IPS DF 6.9 (cell line): ENCODE measurements at places on chromosomes 5 and 9.

- peak; percentile 67 for DNase-seq
Observed at GRCh38 chr9:120936011-120936763, 9.6 kb upstream of the TRAF1 start.

GRCh38 chr5:58394339-58394738 is 65.5 kb downstream of the PLK2 start:
- DNase-seq: no peak

DNA sequence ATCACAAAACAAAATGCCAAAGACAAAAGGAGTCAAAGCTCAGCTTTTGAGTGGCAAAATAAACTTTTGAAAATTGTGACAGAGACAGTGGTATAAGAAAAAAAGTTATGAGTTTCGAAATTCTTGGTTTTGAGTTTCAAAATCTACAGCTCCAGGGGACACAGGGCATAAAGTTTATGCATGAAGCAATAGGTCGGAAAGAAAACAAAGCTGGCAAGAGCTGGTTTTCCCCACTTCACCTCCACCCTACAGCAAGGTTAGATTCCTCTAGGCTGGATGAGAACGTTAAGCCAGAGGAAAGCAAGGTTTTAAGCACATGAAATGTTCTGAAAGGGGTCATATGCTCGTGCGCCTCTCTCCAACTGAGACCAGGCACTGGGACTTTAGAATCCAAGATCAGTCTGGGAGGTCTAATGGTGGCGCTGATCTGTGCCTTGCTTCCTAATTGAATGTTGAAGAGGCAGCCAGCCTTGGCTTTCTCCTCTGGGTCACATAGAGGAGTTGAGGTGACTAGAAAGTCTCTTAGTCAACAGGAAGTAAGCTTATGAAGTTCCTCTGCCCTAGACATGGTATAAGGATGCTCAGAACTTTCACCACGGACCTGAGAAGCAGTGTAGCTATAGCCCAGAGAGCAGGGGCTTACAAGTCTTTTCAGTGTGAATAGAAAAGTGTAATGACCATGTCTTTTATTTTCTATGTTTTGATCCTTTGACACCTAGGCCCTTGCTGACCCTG is 167.7 kb upstream of the DMAC1 start:
- DNase-seq: no peak

- DNase-seq: peak; percentile 29
Observed at GRCh38 chr5:138138949-138139780, at the start of gene NME5. NME5 (minus strand) TSS chr5:138139428; CDS start chr5:138138780, 648 bp downstream.

DNA sequence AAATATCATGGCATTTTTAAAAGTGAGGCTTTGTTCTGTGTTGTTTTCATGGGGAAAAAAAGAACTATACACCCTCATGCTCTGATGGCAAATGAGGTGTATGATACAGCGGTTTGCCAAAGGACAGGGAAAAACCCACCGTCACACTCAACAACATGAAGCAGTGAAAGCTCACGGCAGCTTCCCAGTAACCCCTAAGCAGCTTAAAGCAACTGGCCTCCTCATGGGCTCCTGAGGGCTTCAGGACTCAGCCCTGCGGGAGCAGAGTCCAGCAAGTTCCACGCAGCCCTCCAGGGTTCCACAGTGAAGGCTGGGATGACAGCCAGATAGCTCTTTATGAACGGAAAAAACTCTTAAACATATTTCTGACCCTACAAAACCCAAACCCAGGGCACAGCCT is 12.9 kb downstream of the BARHL1 start:
- DNase-seq: no peak

DNA sequence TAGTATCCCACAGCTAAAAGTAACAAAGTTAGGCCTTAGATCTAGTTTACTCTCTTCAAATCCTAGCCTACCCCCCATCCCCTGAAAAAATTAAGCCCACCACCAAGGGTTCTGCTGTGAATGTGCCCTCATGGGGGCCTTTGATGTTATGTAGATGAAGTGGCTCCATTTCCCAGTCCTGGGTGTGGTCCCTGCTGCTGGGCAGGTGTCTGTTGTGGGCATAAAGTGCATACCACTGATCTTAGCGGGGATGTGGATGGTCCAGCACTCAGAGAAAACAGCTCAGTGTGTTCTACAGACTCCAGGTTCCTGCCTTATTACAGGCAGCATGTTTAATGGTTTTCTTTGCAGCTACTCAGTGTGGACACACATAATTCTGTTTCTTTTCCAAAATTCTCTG is 1.9 kb downstream of the PCBD2 start:
- no peak for DNase-seq

GRCh38 chr5:10106806-10107205 is 142.9 kb downstream of the ATPSCKMT start:
- no peak for DNase-seq

DNA sequence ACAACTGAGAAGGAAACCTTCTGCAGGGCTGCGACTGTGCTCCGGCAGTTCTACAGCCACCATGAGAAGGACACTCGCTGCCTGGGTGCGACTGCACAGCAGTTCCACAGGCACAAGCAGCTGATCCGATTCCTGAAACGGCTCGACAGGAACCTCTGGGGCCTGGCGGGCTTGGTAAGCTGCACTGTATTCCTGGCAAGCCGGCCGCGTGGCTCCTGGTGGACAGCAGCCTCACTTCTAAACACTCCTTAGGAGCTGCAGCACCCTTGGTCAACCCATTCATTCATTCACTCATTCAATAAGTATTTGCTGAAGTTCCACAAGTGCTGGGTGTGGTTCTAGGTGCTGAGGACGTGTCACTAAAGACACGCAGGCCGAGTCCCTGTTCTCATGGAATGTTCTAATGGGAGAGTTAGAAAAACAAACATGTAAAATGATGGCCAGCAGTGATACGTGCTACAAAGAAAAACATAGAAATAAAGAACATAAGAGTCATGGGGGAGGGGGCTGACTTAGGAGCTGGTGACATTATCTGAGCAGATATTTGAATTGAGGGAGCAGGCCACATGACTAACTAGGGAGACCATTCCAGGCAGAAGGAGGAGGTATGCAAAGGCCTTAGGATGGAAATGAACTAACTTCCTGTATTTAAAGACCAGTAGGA is 6.1 kb downstream of the IL4 start:
- no peak for DNase-seq

GRCh38 chr5:24161559-24161958 is 483.2 kb downstream of the CDH10 start:
- DNase-seq: no peak

DNA sequence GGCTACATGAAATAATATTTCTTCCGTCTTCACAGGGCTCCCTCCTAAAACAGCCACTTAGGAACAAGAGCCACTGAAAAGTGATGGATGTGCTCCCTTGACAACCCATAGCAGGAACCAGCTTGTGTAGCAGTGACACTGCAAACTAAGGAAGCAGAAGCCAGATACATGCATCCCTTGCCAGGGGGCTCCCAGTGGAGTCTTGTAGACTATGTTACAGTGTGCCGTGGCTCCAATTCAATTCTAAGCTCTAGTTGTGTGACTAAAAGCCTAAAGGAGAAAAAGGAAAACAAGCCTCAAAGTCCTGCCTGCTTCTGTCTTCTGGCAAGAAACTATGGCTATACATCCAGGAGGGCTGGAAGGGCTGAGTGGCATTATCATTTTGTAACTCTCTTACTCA is 12.2 kb upstream of the TAF1L start:
- no peak for DNase-seq

- DNase-seq: no peak
Observed at GRCh38 chr5:73030995-73031394, 75.2 kb downstream of the FCHO2 start.

DNA sequence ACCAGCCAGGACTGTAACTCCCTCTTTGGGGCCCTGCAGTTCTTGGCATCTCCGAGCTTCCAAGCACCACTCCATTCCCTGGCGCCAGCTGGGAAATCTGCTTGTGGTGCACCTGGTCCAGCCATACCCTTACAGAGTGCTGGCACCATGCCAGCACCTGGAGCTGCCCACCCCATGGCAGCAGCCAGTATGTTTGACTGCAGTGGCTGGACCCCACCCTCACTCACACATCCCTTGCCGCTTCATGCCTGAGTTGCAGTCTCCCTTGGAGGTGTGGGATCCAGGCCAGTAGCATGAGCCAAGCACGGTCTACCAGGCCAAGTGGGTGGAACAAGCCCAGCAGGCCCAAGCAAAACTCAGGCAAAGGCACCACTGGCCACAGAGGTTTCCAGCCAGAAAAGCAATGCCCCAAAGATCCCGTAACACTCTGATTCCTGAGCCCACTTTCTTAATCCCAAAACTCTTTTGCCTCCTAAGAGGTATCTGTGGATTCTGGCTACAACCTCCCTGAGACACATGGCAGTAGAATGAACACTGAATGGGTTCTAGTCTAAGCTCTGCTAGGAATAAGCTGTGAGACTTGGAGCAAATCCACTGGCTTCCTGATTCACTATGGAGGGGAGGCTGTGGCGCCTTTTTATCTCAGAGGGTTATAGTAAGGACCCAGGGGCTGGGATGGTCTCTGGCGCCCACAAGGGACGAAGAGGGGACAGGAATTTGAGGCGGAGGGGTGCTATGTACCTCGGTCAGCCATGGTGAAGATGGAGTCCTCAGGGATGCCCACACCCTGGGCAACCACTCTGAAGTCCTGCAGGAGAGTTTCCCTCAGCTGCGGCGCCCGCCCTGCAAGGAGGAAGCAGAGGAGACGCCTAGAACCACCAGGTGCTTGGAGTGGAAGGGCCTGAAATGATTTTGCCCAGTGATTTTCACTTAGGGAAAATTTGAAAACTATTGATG is 5.6 kb downstream of the AMBP start:
- no peak for DNase-seq

DNA sequence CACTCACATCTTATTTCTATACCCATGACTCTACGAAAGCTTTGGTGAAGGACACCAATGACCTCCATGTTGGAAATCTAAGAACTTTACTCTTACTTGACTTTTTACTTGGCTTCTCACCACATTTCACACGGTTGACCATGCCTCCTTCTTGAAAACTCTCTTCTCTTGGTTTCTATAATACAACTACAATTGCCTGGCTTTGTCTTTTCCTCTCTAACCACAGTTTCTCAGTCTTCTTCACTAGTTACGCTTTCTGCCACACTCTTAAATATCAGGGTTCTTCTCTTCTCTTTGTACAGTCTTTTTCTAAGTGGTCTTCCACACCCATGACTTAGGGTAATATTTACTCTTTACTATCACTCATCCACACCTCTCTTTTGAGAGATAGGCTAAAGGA is 2079.8 kb upstream of the WWC1 start:
- DNase-seq: no peak

GRCh38 chr5:120055858-120056257 is 408.2 kb upstream of the PRR16 start:
- DNase-seq: no peak

DNA sequence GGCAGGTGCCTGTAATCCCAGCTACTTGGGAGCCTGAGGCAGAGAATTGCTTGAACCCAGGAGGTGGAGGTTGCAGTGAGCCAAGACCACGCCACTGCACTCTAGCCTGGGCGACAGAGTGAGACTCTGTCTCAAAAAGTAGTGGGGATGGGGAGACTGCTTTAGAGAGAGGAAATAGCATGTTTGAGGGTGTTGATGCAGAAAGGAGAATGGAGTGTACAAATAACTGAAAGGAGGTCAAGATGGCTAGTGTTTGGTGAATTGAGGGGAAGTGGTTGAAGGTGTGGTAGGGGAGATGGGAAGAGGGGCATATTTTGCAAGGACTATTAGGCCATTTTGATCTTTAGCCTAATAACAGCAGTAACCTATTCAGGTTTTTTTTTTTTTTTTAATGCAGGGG is 18.2 kb downstream of the TENT2 start:
- DNase-seq: no peak

DNA sequence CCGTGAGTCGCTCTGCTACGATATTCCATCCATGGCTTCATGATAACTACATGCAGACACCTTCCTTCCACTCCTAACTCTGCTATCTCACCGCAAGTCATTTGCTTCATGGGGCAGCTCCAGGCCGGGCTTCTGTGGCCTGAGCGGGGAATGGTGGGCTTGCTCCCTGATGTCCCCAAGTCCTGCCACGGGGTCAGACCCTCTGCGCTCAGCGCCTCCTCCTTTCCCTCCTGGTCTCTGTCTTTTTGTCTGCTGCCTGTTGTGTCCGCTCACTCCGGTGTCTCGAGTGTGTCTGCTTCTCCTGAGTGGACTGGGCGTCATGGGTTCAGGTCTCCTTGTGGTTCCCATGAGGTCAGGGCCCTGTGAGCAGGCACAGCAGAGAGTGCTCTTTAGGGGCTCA is 139.6 kb downstream of the CACNA1B start:
- DNase-seq: no peak

DNA sequence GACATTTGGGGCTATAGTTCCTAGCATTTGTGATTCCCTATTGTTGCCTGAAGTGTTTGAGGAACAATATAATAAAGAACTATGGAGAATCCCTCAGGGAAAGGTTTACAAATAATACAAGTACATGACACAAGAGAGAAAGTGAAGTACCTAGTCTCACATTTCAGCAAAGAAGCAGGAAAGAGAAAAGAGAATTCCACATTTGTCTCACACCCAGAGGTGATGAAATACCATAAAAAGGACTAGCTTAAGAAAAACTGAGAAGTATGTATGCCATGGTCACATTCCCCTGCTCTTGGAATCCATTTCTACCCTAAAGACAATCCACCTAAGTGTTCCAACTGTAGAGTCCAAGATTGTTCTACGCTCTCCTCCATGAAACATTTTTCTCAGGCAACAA is 79.0 kb upstream of the TARS1 start:
- no peak for DNase-seq

- DNase-seq: no peak
Observed at GRCh38 chr5:136210259-136210658, 17.3 kb upstream of the SMIM32 start.

DNA sequence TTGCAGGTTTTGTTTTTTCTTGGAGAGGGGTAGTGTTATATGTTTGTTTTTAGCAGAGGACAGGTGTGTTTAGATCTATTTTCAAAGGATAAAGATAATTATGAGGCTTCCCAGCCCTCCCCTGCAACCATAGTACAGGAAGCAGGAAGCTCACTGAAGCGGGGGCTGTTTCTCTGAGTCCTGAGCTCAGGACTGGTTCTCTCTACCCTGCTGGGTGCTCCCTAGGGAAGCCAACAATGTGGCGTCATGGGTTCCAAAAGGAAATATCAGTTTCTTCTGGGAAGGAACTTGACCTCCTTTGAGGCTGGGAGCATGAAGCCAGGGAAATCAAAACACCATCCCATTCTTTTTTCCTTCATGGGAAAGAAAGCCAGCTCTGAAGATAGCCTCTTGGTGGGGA is 62.2 kb downstream of the RAD23B start:
- DNase-seq: no peak

- no peak for DNase-seq
Observed at GRCh38 chr9:91949392-91949945, 559 bp downstream of the ROR2 start.

DNA sequence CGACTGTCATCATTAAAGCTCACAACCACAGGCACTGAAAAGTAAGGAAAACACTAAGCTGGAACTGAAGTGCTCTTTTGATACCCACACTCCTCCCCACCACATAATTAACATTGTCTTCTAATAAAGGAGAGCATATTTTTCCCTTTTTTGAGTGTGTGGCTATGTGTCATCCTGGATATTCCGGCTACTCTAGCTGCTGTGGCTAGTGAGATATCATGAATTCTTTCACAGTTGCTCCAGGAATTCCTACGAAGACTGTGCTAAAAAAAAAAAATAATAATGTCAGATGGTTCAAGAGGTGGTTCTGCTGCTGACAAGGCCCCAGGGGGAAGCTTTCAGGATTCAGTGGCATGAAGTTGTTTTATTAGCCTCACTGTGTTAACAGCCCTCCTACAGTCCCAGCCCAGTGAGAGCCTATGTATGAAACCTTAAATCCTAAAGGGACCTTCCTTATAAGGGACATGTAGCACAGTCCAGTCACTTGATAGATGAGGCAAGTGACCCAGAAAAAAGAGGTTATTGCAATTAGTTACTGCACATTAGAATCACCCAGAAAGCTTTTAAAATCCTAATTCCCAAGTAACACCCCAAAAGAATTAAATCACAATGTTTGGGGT is 46.6 kb downstream of the TMEM252 start:
- DNase-seq: no peak
